ENCODE measurements at places on chromosomes 12 and 14.

- DNase-seq = no peak
Measured at GRCh38 chr12:101599771-101600484, 5.2 kb downstream of the MYBPC1 start.

GRCh38 chr12:28512876-28513275, 322.6 kb downstream of the CCDC91 start:
- no peak for DNase-seq

DNA sequence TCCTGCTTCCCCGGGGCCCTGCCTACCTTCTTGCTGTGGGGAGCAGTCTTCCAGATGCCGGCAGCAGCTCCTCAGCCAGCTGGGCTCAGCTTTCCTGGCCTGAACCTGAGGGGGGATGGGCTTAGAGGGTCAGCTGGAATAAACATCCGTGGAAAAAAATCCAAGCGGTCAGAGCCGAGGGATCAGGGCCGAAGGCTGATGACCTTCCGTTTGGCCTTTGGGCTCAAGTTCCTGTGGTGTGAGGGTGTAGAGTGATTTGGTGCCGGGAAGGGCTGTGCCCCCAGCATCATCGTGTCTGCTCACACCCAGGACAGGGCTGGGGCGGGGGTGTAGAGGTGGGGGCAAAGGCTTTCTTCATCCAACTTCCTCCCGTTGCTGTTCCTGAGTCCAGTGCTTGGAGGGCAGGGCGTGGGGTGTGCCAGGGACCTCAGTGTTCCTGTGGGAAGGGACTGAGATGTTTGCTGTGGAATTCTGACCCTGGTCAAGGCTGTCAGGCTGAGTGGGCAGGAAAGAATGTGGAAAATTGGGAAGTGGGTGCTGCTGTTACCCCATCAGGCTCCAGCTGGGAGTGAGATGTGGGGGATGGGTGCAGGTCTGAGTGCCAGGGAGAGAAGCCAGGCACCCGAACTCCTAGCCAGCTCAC, 2.6 kb downstream of the SMIM41 start:
- DNase-seq = no peak

DNA sequence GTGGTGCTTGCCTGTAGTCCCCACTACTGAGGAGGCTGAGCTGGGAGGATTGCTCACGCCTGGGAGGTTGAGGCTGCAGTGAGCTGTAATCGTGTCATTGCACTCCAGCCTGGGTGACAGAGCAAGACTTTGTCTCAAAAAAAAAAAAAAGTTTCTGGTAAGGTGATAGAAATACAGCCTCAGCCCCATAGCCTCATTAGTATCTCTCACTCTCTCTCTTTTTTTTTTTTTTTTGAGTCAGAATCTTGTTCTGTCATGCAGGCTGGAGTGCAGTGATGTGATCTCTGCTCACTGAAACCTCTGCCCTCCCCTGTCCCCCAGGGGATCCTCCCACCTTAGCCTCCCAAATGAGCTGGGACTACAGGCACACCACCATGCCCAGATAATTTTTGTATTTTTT, 19.2 kb downstream of the MTHFD1 start:
- no peak for DNase-seq

GRCh38 chr12:107584563-107584962, 101.0 kb upstream of the PWP1 start:
- DNase-seq = no peak

DNA sequence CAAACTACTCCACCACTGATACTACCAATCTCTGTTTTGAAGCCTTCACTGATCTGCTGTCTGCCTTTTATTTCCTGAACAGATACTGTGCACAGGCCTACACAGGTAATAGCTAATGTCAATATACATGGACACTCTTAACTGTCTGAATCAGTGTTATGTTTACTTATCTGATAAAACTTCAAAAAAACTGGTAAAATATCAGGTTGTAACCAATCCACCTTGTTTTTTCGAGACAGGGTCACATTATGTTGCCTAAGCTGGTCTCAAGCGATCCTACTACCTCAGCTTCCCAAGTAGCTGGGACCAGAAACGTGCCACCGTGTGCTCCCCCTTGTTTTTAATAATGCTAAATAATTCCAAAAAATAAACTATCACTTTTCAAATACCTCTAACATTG, 43.5 kb downstream of the HECTD1 start:
- DNase-seq = no peak

- no peak for DNase-seq
Measured at GRCh38 chr12:123337070-123337469, 27.6 kb downstream of the SBNO1 start.

GRCh38 chr14:52740751-52741150, 10.8 kb downstream of the STYX start:
- DNase-seq = no peak

DNA sequence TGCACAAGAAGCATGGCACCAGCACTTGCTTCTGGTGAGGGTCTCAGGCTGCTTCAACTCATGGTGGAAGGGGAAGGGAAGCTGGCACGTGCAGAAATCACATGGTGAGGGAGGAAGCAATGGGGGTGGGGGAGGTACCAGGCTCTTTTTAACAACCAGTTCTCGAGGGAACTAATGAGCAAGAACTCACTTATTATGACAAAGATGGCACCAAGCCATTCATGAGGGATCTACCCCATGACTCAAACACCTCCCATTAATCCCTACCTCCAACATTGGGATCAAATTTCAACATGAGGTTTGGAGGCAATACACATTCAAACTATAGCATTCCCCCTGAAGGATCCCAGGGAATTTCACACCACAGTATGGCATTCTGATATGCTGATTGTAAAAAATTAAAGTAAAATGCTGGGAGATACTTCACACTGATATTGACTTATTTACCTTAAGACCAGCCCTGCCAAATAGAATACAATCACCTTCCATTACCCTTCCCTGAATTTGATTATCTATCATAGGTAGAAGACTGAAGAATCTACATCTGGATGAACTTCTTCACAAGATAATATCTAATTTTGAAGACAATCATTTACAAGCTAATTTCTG, 201.7 kb upstream of the PLXNC1 start:
- no peak for DNase-seq

GRCh38 chr12:122875590-122876220, 20.2 kb downstream of the VPS37B start:
- DNase-seq = no peak

- no peak for DNase-seq
Measured at GRCh38 chr12:118715647-118716046, 265.7 kb upstream of the SRRM4 start.
